Activated naive CD8-positive, alpha-beta T cell treated with anti-CD3 and anti-CD28 coated beads, Interleukin-2, amount 10 ng/mL, durations not matched to agents 7 days and 5 days (primary cell): ENCODE measurements at places on chromosomes 2 and 18. TPM values are rescaled to one million over a fixed set of nuclear protein-coding genes. Genes with fewer than 3 reads are reported as not detected.

GRCh38 chr2:37600735-37601134 is 70.7 kb downstream of the CDC42EP3 start:
- DNase-seq: no peak

GRCh38 chr2:54330926-54331835 is 75.2 kb upstream of the TSPYL6 start:
- DNase-seq: no peak

DNA sequence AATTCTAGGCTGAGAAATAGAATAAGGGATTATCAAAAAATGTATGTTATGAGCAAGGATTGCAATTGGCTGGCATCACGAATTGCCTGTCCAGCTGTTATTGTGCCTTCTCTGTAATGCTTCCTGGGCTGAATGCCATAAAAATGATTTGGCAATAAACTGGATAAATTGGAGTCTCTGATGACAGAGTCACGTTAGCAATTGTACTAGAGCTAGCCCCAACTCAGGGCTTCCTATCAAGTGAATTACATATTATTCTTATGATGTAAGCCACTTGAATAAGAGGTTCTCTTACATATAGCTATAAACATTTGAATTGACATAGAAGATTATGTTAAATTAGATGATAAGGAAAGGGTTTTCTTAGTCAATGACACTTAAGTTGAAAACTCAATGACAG is 607.5 kb upstream of the REG3G start:
- DNase-seq: no peak

The SPC25 gene
- total RNA-seq: 40.0 TPM

The TEX44 gene
- total RNA-seq: not detected

GRCh38 chr2:238635647-238636051 is 208.9 kb downstream of the ASB1 start:
- no peak for DNase-seq

The ANKRD30BL gene
- 0.20 TPM for total RNA-seq

The EPB41L3 gene
- 1.9 TPM for total RNA-seq

The HRH4 gene
- 0.22 TPM for total RNA-seq

DNA sequence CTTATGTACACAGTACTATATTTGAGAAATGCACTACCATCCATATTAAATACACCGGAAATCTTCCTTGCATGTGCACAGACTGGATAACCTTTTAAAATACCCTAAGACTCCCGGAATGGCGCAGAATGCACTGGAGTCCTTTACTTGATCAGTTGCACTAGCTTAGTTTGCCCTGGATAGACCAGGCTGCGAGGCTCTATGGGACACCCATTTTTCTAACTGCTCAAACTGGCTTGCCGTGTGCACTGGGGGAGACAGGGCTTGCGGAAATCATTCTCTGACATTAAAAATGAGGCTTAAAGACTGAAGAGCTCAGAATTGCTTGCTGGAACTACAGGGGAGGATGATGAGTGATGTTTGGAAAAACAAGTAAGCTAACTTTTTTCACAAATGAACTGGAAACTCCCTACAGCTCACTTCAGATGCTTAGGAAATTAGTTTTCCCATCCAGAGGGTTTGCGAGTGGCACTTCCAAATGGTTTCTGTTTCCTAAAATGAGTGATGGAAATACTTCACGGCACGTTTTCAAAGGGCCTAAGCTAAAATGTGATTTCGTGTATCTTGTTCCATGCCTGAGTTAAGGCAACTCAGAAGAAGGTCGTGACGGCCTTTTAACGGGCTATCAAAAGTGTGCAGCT is 2.7 kb downstream of the NCK2 start:
- no peak for DNase-seq

- DNase-seq: no peak
These were observed 44.3 kb downstream of the SNRPD1 start for GRCh38 chr18:21656402-21656801.

- no peak for DNase-seq
These were observed 196.9 kb downstream of the ANKRD30B start for GRCh38 chr18:14944838-14945237.

DNA sequence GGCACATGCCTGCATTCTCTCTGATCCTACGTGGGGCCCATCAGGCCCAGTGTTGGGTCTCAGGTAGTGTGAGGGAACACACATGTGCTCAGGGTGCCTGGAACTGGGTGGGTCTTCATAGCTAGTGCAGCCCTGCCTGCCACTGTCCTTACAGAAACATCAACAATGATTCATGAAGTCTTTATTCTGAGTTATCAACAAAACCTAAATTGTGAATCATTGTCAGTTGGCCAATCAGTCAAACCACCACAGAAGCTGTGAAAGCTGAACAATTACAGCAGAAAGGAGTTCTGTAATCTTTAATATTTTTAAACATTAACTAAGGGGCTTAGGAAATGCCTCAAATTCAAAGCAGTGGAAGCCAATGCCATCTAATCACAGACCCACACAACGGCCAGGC is 82.8 kb upstream of the ZNF521 start:
- DNase-seq: no peak

DNA sequence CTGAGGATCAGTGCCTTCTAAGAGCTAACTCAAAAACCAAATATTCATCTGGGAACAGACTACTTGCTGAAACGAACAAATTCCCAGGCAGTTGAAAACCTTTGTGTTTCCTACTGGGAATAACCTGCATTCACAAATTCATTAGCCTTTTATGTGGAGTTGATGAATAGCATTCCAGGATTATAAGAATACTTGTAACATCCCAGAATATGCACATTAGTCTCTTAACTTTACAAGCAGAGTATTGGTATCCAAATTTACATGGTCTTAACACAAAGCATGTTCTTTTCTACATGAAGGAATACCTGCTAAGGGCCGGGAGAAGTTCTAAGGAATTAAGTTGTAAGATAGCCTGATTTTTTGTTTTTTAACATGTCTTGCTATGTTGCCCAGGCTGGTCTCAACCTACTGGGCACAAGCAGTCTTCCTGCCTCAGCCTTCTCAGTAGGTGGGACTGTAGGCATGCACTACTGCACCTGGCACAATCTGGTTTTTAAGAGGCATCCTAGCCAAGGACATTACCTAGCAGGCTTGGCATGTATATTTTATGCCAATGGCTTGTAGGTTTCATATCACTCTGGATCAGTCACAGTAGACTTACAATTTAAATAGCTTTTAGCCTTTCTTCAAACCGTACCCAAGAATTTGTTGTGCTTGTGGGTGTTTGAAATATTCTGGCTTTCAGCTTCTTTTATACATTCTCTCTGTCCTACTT is 50.7 kb downstream of the MGAT5 start:
- no peak for DNase-seq

GRCh38 chr2:74223941-74224770 is 25.7 kb downstream of the MTHFD2 start:
- no peak for DNase-seq

GRCh38 chr2:27264753-27265535 is 2.1 kb upstream of the SLC30A3 start:
- peak; percentile 59 for DNase-seq

The IL36A gene
- not detected for total RNA-seq

DNA sequence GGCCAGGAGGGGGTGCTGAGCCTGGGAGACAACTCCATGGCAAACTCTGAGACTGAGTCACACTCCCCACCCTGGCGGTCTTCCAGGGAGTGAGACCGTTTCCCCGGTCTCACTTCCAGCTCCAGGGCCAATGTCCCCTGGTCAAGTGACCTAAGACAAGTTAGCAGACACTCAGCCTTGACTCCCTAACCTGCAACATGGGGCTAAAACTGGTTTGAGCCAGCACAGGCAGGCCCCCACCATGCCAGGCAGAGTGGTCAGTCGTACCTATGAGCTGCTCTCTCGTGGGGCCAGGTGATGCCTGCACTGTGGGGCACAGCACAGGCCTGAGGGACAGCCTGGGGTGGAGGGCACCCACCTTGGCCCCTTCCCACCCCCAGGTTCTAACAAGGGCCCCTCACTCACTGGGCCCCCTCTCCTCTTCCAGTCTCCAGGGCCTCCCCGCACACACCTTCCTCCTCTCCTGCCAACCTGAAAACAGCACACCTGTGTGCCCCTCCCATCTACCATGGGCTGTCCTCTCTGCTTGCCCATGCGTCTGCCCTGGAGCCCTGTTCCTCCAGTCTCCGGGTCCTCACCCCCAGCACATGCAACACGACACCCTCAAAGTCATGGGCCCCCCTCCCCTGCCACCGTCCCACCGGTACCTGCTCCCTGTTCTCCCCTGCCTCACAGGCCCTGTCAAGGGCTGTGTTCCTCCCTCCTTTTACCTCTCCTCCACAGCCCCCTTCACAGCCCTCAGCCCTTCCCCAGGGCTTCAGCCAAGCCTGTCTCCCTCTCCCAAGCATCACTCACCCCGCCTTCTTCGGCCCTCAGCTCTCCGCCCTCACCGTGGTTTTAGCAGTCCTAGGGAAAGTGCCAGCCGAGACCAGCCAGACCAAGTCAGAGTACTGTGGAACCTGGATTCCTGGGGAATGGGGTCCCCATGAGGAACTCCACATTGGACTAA is 1.6 kb downstream of the GPR17 start:
- no peak for DNase-seq

The HOXD3 gene
- total RNA-seq: not detected

The METAP1D gene
- total RNA-seq: 5.6 TPM

DNA sequence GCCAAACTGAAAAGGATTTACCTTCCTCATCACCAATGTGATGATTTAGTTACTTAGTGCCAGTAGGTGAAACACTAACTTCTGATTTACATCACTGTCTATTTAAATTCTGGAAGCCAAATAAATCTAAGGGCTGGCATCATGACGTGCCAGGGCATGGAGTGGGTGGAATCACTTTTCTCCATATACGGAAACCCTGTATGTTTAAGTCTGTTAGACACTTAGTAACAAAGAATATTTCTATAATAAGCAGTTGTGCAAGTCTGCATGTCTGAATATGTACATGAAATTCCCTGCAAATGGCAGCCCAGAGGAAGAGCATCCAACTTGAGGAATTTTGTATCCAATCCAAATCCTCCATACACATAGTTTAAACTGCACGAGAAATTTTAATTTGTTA is 243.1 kb upstream of the SMAD7 start:
- DNase-seq: no peak

DNA sequence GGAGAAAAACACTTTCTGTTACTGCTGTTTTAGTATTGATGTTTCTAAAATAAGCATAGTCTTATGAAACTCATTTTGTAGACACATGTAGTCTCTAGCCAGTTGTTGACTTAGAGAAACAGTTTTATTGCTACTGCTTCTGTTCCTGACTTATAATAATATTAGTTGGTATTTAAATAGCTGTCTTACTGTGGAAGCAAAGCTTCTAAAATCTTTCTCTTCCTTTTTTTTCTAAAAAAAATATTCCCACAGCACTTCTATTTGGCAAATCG is 121.8 kb downstream of the MTX2 start:
- DNase-seq: no peak

The HOXD4 gene
- not detected for total RNA-seq

GRCh38 chr2:230893338-230893737 is 28.6 kb downstream of the ITM2C start:
- DNase-seq: peak; percentile 32

DNA sequence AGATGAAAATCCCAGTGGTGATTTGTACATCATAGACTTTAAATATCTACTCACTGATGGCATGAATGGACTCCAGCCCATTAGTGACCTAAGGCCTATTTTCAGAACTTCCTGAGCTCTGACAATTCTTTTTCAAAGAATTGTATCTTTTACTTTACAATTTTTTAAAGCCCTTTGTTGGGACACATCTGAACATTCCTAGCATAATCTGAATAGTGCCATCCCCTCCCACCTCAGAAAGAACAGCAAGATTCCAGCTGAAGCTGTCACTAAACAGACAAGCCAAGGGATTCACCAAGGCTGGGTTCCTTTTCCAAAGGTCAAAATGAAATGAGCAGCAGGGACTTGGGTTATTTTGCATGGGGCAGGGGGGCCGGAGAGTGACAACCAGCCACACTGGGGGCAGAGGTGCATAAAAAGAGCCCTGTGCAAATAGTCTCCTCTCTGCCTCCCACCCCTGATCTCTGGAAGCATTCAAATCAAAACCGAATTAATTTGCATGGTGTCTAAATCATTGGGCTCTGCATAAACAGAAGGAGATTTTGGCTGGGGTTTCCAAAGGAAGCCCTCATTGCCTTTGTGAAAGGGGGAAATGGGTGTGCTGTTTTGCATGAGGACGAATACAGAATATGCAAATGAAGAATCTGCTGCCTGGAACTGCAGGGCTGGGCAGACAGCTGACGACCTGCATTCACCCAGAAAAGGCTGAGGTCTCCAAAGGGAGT is 17.2 kb downstream of the EPHA4 start:
- no peak for DNase-seq

The RUFY4 gene
- total RNA-seq: 4.9 TPM

DNA sequence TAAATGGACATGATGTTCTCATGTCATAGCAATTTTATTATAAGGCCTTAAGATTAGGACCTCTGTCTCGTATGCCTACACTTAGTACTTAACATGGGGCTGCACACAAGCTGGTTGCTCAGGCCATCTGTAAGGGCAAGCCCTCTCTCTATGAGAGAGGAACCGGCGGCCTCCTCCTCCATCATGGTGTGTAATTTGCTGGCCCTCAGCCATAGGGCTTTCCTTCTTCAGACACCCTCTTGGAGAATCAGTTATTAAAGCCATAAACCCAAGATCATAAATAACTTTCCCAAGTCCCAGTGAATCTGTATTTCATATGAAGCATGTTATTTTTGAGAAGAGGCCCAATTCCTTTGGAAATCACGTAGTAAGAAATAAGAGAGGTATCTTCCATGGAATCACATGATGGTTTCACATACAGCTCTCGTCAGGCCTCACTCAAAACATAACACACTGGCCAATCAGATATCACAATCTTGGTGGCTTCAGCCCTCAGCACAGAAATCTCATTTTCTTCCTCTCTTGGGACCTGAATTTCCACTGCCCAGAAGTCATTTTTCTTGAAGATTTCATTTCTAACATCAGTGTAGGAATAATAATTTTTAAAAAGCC is 92.6 kb downstream of the RDH14 start:
- DNase-seq: no peak

The OTX1 gene
- not detected for total RNA-seq

DNA sequence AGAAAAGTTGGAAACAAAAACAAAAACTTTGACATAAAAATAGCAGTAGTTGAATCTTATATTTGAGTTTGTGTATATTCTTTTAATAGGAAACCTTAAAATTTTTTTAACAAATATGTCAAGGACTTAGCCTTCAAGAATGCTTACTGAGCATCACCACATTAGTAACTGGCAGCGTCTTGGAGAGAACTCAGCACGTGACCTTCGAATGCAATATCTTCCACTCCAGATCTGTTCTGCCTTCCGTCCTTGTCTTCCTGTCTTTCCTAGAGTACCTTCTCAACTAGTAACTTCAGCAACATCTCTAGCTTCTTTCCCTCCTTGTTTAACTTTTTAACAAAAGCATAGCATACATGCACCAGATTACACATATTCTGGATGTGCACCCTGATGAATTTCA is 972 bp downstream of the RSAD2 start:
- DNase-seq: no peak
